ENCODE measurements at places on chromosomes 2 and 18.
A peak's percentile ranks its signal among the peaks of the same experiment; 100 is the strongest.

DNA sequence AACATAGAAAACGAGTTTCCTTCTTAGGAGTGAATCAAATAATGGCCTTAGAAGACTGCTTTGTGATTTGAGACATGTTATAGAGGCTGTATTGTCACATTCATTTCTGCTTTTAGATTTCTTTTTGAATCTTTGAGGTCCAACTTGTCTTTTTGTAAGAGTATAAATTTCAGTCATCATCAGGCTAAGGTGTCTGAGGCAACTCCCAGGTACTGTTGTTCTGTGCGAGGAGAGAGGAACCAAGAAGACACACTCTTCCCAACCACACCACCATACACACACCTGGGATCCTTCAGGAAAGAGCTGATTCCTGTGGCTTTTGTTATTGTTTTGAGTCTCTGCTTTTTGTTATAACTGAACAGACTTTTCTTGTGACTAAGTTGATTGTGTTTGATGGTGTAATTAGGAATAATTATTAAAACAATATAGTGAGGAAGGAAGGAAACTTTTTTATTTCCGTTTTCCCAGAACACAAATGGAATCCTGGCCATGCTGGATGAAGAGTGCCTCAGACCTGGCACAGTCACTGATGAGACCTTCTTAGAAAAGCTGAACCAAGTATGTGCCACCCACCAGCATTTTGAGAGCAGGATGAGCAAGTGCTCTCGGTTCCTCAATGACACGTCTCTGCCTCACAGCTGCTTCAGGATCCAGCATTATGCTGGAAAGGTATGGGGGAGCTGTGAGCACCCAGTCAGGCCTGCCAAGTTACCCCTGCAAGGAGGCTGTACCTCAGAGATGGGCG is 140.4 kb downstream of the MYO1B start:
- DNase-seq, result no peak

- DNase-seq, result peak; percentile 44
Observed at GRCh38 chr2:172096626-172097547, 5.8 kb downstream of the DLX2 start.

DNA sequence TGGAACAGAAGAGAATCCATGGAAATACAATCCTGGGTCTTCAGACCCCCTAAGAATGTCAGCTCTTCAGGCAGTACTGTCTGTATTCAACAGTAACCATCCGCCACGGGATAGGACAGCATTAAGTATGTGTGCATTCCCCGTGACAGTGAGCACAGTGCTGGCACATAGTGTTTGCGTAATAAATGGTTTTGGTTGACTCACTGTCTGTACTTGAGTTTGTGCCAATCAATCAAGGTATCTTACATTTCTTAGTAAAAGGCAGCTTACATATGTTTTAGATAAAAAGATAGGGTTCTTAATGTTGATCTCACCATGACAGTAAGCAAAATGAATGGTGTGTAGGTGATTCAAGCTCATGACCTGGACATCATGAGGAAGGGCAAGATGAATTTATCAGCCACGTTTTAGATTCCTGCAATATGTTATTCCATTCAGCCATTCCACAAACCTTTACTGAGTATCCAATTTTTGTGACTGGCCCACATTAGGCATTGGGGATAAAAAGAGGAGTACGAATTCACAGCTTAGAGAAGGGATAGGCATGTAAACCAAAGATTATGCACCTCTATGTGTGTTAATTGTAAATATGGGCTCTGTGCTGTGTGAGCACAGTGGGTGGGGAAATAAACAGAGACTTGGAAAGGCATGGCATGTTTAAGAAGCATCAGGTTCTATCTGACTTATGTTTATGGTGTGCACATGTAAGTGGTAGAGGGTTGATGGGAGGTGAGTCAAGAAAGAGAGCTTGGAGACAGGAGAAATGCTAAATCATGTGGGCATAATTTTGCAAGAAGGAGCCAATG is 258.8 kb downstream of the SLC8A1 start:
- DNase-seq, result peak; percentile 66

DNA sequence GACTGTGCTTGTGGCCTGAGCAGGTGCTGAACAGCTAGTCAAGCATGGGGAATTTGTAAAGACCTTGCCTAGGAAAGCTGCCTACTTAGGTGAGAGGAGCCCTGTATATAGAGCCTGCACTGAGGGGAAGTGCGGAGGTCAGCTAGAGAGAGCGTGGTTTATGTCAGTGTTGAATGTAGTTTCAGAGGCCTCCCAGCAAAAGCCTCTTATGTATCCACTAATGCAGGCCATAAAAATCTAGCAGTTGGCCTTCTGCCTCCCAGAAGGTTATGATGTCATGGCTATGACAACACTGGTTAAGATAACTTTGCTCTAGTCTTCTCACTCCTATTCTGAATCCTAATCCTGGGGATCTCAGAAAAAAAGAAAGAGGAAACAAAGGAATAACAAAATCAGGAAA is 88.9 kb downstream of the ASXL3 start:
- no peak for DNase-seq

DNA sequence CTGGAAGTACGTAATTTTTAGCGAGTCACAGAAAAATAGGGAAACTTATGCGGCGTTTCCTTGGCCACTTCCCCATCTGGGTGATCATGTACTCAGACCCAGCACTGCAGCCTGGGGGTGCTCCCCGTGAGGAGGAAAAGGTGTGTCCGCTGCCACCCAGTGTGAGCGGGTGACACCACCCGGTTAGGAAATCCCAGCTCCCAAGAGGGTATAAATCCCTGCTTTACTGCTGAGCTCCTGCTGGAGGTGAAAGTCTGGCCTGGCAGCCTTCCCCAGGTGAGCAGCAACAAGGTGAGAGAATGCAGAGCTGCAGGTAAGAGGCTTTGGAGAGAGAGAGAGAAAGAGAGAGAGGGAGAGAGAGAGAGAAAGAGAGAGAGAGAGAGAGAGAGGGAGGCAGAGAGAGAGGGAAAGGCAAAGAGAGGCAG is at the start of gene IL1R2:
TSS of gene IL1R2 (plus strand) at position 240 of the 425 bp plus-strand sequence. CDS start 16,616 bp downstream, outside the sequence.
- no peak for DNase-seq

DNA sequence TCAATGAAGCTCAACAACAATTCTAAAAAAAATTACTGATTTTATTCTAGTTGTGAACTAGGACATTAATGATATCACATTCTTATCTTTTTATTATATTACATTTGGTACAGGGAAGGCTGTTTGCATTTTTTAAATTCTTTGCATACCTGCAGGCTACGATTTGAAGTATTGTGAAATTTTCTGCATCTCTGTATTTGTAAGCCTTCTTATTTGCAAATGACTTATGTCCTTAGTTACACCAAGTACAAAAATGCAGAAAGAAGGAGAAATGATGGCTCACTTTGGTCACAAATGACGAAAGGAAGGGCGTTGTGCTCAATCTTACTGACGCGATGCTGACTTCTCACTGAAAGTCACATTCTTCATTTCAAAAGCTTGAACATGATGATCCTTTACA is 227.5 kb upstream of the SOX11 start:
- no peak for DNase-seq

DNA sequence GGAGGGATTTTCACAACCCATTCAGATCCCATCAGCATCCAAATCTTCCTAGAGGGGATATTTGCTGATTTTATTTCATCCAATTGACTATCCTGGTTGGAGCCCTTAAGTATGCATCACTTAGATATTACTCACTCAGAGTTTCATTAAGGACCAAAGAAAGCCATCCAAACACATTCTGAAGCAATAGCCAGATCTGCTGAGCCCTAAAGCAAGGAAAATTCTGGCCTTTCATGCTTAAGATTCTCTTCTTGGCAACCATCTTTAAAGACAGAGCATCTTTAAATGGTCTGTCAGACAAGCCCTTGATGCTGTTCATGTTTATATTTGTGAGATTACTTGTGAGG is 40.9 kb upstream of the C1D start:
- DNase-seq, result peak; percentile 6

DNA sequence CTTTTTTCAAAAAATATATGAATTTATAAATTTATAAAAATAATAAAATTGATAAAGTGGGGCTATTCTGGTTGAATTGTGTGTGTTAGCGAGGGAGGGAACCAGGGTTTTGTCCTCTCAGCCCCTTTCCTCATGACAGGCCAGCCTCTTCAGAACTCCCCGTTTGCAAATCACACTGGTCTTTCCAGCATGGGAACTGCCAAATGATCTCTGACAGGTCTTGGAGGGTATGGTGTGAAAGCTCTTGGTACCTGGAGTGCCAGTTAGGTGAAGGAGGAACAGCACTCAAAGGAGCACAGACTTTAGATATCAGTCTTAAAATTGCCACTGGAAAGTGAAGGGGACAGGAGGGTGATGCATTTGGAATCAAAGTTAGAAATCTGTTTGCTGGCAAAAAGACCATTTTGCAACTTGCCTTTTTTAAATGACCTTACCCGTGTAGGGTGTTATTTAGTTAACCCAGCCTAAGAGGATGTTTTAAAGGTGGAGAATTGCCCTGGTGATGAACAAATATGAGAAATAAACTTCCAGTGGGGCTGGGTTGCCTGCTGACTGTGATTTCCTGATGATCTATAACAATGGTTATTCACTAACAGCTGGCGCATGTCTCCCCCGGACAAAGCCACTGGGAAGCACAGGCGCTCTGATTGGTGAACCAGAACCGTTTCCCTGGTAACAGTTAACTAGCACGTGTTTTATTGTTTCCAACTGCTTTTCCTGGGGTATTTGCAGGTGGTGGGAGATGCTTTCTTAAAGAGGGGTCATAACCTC is 85.3 kb upstream of the EFEMP1 start:
- DNase-seq, result peak; percentile 80

DNA sequence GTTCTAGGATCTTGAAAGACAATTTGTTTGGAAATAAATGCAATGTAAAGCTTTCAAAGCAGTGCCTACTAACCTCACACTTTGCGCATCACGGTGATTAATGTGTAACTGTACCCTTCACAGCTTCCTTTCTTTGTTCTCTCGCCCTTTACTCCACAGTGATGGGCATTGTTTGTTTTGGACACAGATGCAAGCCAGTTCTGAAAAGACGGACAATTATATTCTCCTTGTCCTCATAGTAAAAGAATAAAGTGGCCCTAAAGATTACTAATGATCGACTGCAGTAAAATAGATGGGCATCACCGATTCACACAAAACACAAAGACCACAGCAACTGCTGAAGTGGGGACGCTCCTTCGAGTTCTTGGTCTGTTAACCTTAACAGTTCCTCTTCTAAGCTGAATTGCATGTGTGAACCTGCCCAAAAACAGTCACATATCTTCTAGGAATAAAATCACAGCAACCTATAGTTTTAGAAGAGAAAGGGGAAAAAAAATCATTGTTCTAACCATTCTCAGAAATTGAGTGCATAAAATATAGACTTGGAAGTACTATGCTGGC is 7.7 kb downstream of the L3MBTL4 start:
- DNase-seq, result no peak

- no peak for DNase-seq
Observed at GRCh38 chr2:30756051-30756719, 51.1 kb downstream of the CAPN13 start.

GRCh38 chr2:134917360-134917865 is 1.2 kb upstream of the CCNT2 start:
- no peak for DNase-seq

DNA sequence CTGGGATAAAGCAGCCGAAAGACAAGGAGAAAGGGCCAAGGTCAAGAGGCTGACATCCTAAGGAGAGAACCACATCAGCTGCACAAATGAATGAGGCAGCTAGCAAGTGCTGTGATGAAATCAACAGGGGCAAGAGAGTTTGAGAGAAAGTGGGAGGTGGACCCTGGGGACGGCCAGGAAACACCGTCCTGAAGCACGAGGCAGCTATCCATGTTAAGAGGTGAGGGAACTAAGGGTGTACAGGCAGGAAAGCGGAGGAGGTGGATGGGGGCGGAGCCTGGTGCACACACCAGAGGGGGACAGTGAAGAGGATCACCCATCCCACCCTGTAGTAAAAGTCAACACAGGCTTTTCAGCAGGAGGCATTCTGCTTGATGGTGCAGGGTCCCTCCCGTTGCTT is 52.4 kb downstream of the HDLBP start:
- DNase-seq, result no peak

GRCh38 chr2:96097951-96098823 is 18.2 kb downstream of the ADRA2B start:
- DNase-seq, result no peak

DNA sequence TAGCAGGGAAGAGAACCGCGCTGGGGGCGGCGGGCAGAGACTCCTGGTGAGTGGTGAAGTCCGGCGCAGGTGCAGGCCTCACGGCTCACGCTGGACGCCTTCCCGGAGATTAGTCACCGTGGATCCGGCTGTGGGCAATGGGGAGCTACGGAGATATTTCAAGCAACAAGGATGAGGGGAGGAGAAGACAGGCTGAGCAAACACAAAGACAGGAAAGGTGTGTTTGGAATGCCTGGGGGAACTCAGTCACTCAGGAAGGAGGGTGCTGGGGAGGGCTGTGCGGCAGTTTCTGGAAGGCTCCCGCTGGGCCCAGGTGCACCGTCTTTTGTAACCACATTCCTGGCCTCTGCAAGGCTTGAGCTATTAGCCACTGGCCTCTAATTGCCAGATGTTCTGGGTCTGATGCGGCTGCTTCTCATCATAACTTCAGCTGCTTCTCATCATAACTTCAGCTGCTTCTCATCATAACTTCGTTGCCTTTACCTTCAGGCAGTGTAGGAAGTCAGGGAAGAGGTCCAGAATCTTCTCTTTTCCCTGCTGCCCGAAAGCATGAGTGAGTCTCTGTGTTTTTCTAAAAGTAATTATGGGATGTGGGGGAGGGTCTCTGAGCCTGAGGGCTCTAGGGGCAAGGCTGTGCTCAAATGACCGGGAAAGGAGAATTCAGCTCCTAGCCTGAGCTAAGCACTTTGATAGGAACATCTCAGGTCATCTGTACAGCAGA is 118.9 kb downstream of the PXDN start:
- DNase-seq, result peak; percentile 81

GRCh38 chr2:25410370-25410769 is 68.6 kb upstream of the DNMT3A start:
- no peak for DNase-seq

DNA sequence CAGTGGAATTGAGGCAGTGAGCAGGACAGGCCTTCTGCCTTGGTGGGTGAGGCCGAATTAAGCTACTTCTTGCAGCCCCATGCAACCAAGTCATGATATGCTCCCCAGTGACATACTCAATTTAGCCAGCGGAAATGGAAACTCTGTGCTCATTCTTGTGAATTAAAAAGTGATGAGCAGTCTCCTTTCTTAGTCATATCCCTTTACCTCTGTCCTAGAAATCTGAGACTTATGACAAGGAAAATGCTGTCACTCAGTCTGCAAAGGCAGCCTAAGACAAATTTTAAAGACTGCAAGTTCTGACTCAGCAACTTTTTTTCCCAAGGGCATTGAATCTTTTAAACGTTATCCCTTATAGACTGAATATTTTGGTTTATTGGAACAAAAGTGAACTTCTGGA is 218.2 kb downstream of the SH3BP4 start:
- DNase-seq, result peak; percentile 23

DNA sequence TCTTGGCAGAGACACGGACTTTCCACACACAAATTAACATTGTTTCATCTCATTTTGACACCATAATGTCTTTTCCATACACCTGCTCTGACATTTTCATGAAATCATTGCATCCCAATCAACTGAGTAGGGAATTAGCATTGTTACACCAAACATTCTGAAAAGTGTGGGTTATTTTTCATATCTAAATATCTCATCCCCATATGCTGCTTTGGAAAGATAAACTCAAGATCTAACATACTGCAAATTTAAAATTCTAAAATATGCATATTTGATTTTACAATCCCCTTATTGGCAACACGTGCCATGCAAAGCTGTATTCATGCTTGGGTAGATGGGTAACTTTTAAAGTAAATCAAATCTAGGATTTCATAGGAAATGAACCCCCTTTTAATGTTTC is 242.9 kb downstream of the ZNF516 start:
- DNase-seq, result no peak

GRCh38 chr2:233756429-233757081 is 3.5 kb upstream of the UGT1A1 start:
- no peak for DNase-seq
